ENCODE measurements at places on chromosomes 16 and 17. TPM values are rescaled to one million over a fixed set of nuclear protein-coding genes. Genes with fewer than 3 reads are reported as not detected.

GRCh38 chr16:81556715-81557284, 112.2 kb downstream of the CMIP start:
- DNase-seq, result no peak

DNA sequence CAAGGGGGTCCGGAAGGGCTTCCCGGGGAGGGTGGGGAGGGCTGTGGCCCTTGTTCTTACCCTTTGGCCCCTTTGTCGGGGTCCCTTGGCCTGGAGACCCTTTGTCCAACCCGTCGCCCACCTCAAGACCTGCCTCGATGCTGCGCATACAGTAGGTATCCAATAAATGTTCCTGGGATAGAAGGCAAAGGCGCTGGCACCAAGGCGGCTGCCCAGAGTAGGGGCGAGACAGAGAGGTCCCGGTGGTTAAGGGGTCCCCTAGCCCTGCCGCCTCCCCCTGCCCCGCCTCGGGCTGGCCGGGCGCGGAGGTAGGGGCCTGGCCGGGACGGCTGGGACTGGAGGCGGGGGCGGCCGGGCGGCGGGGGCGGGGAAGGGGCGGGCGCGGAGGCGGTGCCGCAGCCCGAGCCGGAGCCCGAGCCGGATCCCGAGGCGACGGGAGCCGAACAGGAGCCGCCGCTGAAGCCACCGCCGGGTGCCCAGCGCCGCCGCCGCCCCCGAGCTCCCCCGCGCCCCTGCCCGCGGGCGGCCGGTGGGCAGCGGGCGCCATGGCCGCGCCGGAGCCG, at the start of gene NHERF2:
TSS of gene NHERF2 (plus strand) at position 442 of the 563 bp plus-strand sequence. CDS start at position 546, 104 bp downstream.
- DNase-seq, result peak; percentile 53

GRCh38 chr16:29834079-29834478, 13.8 kb downstream of the MVP start:
- DNase-seq, result no peak

GRCh38 chr17:16987830-16988601, 16.1 kb upstream of the TNFRSF13B start:
- peak; percentile 12 for DNase-seq

DNA sequence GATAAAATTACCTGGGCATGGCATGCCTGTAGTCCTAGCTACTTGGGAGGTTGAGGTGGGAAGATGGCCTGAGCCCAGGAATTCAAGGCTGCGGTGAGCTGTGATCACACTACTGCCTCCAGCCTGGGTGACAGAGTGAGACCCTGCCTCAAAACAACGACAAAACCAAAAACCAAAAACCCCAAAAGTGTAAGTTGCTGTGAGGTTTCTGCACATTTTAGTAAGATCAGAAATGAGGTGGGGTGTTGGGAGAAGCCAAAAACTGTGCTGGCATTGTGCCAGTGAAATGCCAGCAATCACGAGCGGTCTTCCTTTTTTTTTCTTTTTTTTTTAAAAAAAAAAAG, 114.6 kb downstream of the PITPNC1 start:
- no peak for DNase-seq

DNA sequence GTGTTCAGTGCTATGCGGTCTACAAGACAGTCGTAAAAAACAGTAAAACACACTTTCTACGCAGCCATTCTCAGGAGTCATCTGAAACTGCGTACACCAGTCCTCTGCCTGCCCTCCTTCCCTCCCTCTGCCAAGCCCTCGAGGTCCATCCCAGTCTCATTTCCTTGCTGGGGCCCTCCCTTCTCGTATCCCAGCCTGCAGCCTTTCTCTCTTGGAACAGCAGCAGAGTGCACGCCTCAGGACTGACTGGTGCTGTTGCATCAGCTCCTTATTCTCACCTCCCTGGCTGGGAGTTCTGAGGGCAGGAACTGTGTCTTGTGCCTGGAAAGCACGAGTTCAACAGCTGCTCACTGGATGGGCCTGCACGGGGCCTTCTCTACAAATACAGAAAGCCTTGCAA, 12.5 kb downstream of the FAHD1 start:
- DNase-seq, result no peak

DNA sequence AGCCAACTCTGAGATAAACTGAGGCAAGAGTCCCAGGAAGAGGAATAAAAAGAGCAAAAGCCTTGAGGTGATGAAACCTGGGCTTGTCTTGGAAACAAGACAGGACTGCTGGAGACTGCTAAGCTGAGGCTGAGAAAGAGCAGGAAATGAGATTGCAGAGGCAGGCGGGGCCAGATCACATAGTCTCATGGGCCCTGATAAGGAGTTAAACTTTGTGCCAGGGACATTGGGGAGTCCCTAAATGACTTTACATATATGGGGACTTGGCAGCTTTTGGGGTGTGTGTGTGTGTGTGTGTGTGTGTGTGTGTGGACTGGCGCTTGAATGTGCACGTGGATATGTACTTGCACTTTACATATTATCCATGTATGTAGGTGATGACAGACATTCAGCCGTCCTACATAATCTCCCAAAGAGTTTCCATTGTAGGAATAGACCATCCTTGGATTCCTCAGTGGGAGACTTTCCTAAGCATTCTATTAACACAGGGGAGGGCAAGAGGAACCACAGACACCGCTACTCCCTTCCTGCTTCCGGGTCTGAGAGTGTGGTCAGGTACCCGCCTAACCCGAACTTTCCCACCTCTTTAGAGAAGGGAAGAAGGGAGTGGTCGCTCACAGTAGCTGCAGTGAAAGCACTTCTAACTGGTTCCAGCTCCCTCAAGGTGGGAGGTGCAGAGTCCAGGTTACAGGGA, 123.1 kb downstream of the LYRM1 start:
- DNase-seq, result no peak

DNA sequence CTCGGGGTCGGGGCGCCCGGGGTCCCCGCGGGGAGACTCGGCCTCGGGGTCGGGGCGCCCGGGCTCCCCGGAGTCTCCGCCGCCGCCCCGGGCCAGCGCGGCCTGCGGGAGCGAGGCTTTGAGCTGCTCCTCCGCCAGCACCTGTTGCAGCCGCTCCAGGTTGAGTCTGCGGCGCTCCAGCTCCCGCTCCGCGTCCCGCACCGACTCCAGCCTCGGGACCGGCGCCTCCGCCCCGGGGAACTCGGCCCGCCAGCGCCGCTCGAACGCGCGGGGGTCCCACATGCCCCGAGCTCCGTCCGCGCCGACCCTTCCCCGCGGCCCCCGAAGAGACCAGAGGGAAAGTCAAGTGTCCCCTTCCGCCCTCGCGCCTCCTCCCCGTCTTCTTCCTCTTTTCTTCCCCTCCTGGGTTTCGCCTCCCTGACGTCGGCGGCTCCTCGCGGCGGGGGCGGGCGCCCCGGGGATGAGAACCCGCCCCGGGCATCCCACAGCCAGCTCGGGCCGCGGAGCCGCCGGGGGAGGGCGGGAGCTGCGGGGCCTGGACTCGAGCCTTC, 40.8 kb upstream of the BHLHA9 start:
- DNase-seq, result no peak

GRCh38 chr17:20995873-20996723, 46.7 kb downstream of the USP22 start:
- DNase-seq, result no peak

Gene SDR42E2
- total RNA-seq, result not detected

Gene MAP2K3
- 20.8 TPM for total RNA-seq

Gene CTU2
- 11.6 TPM for total RNA-seq

Gene IGSF6
- not detected for total RNA-seq

All from dermis blood vessel endothelial cell (primary cell).